Dermis blood vessel endothelial cell (primary cell): ENCODE measurements at places on chromosomes 1 and 21. TPM values are rescaled to one million over a fixed set of nuclear protein-coding genes. Genes with fewer than 3 reads are reported as not detected.

DNA sequence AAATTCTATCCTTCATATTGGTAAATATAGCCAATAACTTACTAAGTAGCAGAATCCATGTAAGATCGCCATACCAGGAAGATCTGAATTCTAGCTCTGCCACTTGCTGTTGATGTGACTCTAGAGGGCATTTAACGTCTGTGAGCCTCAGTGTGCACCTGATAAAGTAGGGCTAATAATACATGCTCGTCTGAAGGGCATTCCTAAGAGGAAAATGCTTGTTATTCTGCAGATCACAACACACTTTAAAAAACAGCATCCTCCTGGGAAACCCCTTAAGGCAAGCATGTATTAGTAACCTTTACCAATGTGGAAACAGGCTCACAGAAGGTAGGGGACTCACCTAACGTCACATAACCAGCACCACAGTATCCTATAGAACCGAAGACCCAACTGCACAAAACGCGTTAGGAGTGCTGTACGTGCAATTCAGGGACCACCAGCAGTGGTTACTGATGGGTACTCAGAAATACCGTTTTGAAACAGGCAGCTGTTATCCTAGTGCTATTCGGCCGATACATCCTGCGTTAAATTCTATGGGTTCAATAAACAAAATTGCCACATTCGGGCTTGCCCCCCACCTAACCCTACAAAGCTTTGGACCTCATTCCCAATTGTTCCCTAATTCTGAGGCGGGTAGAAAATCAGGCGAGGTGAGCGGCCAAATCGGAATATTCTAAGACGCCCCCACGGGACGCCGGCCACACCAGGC lies 758 bp downstream of the DEPDC1 start:
- DNase-seq = peak; percentile 41

DNA sequence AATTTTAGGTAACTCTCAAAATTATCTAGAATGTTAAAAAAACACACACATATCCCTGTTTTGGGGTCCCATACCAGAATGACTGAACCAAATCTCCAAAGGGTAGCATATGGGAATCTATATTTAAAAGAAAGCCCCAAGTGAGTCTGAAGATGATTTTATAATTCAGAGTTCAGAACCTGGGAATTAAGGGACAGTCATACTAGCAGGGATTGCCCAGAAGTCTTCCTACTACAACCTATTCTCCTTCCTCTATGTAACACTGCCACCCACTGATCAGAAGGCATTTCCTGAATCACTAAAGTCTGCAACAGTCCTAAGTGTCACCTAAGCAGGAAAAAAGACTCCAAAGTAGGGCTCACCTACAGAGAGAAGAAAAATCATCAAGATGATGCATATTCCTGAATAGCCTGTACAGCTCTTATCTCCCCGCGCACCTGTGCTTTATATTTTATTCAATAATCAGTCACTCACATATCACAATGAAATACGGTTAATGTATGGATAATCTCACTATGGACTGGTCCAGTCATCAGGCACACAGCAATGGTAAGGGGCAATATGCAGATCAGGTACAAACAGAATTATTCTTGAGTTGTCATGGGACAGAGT lies 4.9 kb downstream of the RGS1 start:
- peak; percentile 80 for DNase-seq

GRCh38 chr1:205124726-205125125 lies 2.9 kb upstream of the RBBP5 start:
- DNase-seq = no peak

GRCh38 chr1:206713070-206713469 lies 28.4 kb downstream of the MAPKAPK2 start:
- DNase-seq = no peak

DNA sequence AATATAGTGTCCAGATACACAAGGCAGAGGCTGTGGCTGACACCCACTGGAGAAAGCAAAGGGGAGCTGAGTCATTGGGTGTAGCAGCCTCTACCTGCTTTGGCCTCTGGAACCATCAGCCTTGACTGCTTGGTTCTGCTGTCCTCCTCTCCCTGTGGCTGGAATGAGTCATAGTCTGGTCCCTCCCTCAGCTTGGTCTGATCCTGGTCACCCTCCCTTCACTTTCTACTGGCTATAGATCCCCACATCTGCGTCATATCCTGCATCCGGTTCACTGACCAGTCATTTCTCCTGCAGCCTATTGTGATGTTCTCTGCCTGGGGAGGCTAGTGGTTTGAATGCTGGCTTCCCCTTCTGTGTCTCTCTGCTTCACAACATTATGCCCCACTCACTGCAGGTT lies 372.8 kb upstream of the DAB1 start:
- no peak for DNase-seq

DNA sequence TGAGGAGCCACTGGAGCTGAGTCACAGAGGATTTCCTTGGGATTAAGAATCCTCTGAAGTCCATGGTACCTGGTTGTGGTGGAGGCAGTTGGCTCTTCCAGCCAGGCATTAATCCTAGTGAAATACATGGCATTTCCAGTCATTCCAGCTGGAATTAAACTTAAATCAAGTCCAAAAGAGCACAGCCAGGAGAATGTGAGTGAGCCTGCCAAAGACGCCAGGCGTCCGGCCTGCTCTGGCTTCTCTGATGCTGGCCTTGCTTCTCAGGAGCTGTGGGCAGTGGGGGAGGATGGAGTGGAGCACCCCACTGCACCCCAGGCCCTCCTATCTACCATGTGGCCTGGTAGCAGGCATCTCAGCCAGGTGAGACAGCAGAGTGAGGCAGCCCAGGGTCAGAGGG lies 23.4 kb upstream of the TENT5C start:
- no peak for DNase-seq

- DNase-seq = peak; percentile 53
Measured at GRCh38 chr1:204465546-204466415, 28.8 kb downstream of the PIK3C2B start.

DNA sequence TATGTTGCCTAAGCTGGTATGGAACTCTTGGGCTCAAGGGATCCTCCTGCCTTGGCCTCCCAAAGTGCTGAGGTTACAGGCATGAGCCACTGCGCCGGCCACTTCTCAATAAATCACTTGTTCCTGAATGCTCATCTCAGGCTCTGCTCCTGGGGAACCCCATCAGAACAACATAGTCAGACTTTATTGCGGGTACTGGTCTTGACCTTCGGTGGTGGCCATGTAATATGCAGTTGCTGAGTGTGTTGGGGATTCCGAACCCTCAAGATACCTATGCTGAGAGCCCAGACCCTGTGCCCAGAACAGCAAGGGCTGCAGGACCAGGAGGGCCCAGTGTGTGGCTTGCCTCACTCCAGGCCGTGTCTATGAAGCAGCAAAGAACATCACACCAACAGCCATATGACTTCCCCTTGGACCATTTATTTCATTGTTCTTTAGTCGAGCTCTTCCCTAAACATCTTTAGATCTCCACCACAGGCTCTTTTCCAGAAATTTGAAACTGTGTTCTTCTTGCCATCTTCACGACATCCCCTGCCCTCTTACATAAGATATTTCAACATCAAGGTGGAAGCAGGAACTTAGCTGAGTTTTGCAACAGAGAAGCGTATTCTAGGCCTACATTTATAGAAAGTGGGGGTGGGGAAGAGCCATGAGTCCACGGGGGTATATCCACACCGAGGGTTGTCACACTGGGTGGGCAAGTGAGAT lies 12.7 kb upstream of the SDHB start:
- DNase-seq = no peak

DNA sequence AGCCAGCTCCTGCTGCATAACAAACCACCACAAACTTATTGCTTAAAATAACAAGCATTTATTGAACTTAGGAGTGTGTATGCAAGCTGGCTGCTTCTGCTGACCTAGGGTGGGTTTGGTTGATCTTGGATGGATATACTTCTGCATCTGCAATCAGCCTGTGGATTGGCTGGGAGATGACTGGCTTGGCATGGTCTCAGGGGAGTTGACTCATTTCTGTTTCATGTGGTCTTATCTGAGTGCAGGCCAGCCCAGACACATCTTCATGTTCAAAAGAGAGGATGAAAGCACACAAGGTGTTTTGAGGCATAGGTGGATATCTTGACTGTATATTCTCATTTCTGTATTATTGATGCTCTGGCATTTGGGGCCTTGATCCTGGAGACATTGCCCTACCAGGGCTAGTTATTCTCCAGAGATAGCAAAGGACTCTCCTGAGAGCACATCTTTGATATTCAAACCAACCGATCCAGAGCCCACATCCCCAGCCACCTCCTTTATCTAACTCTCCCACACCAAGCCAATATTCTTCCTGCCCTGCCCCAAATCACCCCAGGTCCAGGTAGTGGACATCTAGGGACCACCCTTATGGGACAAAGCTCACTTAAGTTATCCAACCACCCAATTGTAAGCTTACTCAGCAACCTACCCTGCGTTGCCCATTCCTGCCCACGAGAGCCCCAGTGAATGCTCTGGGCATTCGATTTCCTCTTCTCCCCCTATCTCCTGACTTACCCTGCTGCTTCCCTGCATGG lies 350.8 kb downstream of the PTPRU start:
- no peak for DNase-seq

DNA sequence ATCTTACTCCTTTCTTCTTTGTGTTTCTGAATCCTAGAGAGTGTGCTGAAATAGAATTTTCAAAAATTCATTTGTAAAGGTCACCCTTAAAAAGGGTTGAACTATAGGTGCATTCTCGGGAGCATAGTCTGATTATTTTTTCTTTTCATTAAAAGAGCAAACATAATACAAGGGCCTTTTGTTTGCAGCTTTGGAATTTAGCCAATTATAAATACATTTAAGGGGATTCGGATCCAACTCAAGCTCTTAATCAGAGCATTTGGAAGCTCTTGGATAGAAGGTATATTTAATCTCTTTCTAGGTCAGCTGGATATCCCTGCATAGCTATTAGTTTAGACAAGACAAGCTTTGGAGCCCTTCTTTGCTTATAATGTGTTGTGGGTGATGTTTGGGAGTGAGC lies 321.7 kb downstream of the HHAT start:
- DNase-seq = no peak

DNA sequence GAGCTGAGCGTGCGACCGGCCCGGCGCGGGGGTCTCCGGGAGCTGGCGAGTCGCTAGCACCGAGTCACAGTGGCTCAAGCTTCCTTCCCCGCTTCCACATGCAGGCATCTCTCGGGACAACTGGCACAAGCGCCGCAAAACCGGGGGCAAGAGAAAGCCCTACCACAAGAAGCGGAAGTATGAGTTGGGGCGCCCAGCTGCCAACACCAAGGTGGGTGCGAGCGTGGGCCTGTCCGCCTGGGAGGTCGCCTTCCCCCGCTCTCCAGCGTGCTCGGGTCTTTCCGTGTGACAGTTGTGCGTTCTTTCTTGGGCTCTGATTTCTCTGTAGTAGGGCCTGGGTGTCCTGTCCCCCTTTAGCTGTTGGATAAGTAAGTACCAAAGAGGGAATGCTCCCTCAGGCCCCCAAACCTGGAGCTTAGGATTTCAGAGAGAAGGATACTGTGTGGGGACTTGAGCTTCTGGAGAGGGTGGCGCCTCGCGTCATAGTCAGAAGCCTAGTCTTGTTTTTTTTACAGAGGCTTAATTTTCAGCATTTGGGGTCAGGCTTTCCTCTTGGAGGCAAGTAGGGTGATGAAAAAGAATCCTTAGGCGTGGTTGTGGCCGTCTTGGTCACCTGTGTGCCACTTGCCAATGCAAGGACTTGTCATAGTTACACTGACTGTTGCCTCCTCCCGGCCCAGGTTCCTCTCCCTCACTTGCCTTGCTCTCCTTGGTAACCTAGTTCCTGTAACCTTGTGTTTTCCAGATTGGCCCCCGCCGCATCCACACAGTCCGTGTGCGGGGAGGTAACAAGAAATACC lies 790 bp downstream of the RPS8 start:
- peak; percentile 46 for DNase-seq

GRCh38 chr21:42503711-42504110 lies 7.7 kb upstream of the RSPH1 start:
- no peak for DNase-seq

FCGR1A gene
- not detected in 2 replicates for total RNA-seq

LEMD1 gene
- total RNA-seq = not detected in 2 replicates

KRTAP20-4 gene
- total RNA-seq = not detected in 2 replicates

F13B gene
- not detected in 2 replicates for total RNA-seq

RAB3B gene
- 1.0 and 5.4 TPM in 2 replicates for total RNA-seq

ADAMTS5 gene
- total RNA-seq = 0.33 and 0.34 TPM in 2 replicates

FMO4 gene
- 0.56 and 2.9 TPM in 2 replicates for total RNA-seq
